Bladder microvascular endothelial cell (primary cell): ENCODE measurements at places on chromosomes 6 and 20. TPM values are rescaled to one million over a fixed set of nuclear protein-coding genes. Genes with fewer than 3 reads are reported as not detected.

Gene NFATC2
- 2.1 and 7.5 TPM in 2 replicates for total RNA-seq

Gene C20orf96
- total RNA-seq, result 3.6 and 4.2 TPM in 2 replicates

Gene TPD52L1
- 3.8 and 5.3 TPM in 2 replicates for total RNA-seq

Gene EEF1E1
- 27.5 and 33.8 TPM in 2 replicates for total RNA-seq

Gene EDN3
- total RNA-seq, result not detected in 2 replicates

Gene BMP7
- total RNA-seq, result not detected in 2 replicates
